ENCODE measurements at places on chromosomes 16 and 17. TPM values are rescaled to one million over a fixed set of nuclear protein-coding genes. Genes with fewer than 3 reads are reported as not detected.
A peak's percentile ranks its signal among the peaks of the same experiment; 100 is the strongest.

SLC26A11 gene
- 23.6 TPM for total RNA-seq

TSPAN10 gene
- total RNA-seq = 0.74 TPM

GFAP gene
- total RNA-seq = not detected

CFAP119 gene
- total RNA-seq = 11.7 TPM

NOD2 gene
- total RNA-seq = not detected

- DNase-seq = no peak
- no peaks in the 10 kb centered on the region for H3K36me3 ChIP-seq
- no peak overlapping the region for H3K27ac ChIP-seq
- peak overlapping the region; percentile 26 for H3K4me3 ChIP-seq
- H3K4me1 ChIP-seq = no peaks in the 10 kb centered on the region
These were observed 416 bp downstream of the RNF43 start for GRCh38 chr17:58416937-58417299.

DNA sequence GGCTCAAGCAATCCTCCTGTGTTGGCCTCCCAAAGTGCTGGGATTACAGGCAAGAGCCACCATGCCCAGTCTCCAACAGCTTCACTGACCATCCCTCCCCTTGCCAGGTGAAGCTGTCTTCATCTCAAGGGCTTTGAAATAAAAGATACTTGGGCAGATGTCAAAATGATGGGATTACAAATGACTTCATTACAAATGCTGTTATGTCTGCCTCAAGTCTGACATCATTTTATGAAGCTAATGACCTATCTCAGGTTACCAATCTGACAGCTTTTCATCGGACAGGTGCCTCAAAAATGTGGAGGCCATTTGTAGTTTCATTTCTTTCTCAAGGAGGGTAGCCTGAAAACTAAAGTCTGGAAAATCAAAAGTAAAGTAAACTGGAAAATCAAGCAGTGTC is 323.7 kb upstream of the TBX2 start:
- H3K27ac ChIP-seq = no peak overlapping the region
- H3K36me3 ChIP-seq = no peaks in the 10 kb centered on the region
- no peak overlapping the region for H3K4me3 ChIP-seq
- H3K4me1 ChIP-seq = no peaks in the 10 kb centered on the region

DNA sequence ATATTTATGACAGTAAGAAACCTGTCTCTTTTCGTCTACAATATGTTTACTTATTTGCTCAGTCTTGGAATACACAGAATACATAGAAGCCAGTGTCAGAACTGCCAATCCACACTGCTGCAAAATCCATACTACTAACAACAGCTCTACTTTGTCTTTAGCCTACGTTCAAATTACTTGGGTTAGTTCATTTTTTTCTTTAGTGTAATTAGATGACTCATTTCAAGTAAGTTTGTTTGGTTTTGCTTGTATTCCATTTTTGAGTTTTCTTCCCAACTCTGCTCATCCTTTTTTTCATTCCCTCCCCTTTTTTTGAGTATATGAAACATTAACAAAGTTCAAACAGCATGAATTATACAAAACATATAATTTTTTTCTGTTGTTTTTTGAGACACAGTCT is 16.9 kb downstream of the CMC2 start:
- no peaks in the 10 kb centered on the region for H3K27me3 ChIP-seq
- H3K27ac ChIP-seq = no peak overlapping the region
- H3K36me3 ChIP-seq = no peaks in the 10 kb centered on the region

DNA sequence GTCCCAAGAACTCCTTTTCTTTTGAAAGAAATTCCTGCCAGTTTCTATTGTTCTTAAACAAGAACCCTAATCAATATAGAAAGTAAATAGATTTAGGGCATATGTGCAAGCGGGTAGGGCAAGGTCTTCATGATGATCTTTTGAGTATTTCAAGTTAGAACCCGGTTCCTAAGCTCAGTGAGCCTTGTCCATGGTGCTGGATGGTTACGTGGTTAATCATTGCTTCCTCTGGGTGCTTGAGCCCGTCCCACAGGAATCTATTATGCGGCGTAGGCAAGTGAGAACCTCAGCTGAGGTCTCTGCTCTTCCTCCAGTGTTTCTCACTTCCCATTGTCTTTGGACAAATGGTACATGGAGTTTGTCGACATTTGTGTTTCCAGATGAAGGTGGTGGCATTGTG is 580.8 kb upstream of the EEF2KMT start:
- no peak overlapping the region for H3K27ac ChIP-seq
- no peaks in the 10 kb centered on the region for H3K36me3 ChIP-seq
- no peaks in the 10 kb centered on the region for H3K4me1 ChIP-seq
- DNase-seq = peak; percentile 57
- H3K4me3 ChIP-seq = no peak overlapping the region
- H3K27me3 ChIP-seq = no peaks in the 10 kb centered on the region

DNA sequence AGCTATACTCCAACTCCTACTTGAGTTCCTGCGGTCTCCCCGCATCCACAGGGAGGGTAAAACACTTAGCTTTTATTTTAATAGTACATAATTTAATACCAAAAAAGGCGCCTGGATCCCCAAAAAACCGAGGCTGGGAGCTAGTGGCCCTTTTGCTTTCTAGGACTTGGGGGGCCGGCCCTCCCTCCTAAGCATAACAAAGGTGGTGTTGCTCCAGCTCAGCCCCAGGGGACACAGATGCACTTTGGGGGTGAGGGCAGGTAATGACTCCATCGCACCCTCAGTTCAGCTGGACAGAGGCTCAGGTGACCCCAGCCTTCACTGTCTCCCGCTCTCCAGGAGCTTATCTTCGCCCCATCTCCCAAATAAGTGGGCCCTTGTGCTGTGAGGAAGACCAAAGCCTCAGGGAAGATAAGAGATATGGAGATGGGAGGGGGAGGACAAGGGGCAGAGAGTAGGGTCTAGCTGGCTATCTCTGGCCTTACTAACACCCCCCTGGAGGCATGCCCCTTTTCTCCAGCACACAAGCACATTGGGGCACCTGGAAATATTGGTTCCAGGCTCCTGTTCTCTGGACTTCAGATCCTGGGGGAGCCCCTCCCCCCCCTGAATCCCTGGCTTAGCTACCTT is 2.8 kb upstream of the NHERF1 start:
- no peaks in the 10 kb centered on the region for H3K36me3 ChIP-seq
- H3K27me3 ChIP-seq = no peaks in the 10 kb centered on the region
- H3K4me3 ChIP-seq = no peak overlapping the region
- DNase-seq = no peak
- H3K27ac ChIP-seq = no peak overlapping the region

DNA sequence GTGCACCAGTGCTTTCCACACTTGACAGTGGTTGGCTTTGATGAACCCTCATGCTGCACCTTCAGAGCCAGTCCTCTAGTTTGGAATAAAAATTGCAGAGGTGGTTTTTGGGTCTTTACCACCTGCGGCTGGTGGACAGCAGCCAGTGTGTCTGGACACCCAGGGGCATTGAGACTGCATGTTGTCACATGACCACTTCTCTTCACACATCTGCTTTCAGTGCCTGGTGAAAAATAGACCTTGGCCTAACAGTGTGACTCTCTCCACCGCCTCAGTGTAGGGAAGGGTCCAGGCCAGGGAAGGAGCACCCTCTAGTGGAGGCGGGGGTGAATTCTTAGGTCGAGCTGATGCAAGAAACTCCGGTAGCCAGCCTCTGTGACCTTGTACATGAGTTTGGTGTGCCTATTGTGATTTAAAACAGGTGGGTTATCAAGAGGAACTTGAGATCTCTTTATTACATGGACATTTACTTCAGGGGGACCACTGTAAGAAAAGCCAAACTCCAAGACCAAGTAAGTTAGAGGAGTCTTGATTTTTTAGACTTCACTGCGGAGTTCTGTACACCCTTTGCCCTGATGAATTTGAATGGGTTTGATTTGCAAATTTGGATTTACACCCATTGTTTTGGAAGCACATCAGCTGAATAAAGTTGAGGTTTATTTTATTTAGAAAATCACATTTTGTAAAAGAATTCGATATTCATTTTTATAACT is 17.9 kb downstream of the GOSR2 start:
- H3K27me3 ChIP-seq = no peaks in the 10 kb centered on the region
- H3K27ac ChIP-seq = peak overlapping the region; percentile 23
- peaks cover 7% of the 10 kb centered on the region for H3K4me1 ChIP-seq
- H3K4me3 ChIP-seq = no peak overlapping the region
- no peaks in the 10 kb centered on the region for H3K36me3 ChIP-seq

DNA sequence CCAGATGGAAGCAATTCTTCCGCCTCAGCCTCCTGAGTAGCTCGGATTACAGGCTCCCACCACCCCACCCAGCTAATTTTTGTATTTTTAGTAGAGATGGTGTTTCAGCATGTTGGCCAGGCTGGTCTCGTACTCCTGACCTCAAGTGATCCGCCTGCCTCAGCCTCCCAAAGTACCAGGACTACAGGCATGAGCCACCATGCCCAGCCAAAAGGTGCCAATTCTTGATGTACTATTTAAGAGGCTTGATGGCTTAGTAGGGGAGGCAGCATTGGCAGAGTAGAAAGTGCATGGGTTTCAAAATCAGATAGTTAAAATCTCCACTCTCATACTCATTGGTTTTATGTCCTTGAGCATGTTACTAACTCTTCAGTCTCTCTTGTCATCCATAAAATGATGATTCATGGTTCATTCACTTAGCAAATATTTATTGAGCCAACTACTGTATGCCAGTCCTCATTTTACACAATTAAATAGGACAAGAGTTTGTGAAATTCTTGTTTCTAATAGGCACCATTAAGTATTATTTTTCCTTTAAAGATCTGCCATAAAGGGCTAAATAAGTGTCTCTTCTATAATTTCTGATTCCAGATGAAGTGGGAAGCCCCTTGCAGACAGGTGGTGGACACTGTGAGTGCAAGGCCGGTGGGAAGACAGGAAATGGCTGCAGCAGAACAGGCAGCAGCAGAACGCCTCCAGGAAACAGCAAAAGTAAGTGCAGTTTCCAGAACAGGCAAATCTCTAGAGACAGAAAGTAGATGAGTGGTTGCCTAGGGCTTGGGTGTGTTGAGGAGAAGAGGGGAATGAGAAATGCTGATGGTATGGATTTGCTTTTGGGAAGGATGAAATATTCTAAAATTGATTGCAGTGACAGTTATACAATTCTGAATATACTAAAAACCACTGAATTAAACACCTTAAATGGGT is 8.2 kb upstream of the RPL27 start:
- H3K4me3 ChIP-seq = no peak overlapping the region
- DNase-seq = no peak
- H3K36me3 ChIP-seq = peaks cover 16% of the 10 kb centered on the region
- no peaks in the 10 kb centered on the region for H3K4me1 ChIP-seq
- no peaks in the 10 kb centered on the region for H3K27me3 ChIP-seq

- H3K27me3 ChIP-seq = no peaks in the 10 kb centered on the region
- no peak overlapping the region for H3K27ac ChIP-seq
- peaks cover 20% of the 10 kb centered on the region for H3K4me1 ChIP-seq
- peaks cover 71% of the 10 kb centered on the region for H3K36me3 ChIP-seq
- H3K4me3 ChIP-seq = no peak overlapping the region
- peak; percentile 74 for DNase-seq
These were observed 119.6 kb downstream of the CDH11 start for GRCh38 chr16:65002265-65002664.

- no peak overlapping the region for H3K27ac ChIP-seq
- H3K27me3 ChIP-seq = no peaks in the 10 kb centered on the region
- DNase-seq = no peak
- no peaks in the 10 kb centered on the region for H3K4me1 ChIP-seq
These were observed 68.5 kb downstream of the C16orf95 start for GRCh38 chr16:87248714-87249113.

DNA sequence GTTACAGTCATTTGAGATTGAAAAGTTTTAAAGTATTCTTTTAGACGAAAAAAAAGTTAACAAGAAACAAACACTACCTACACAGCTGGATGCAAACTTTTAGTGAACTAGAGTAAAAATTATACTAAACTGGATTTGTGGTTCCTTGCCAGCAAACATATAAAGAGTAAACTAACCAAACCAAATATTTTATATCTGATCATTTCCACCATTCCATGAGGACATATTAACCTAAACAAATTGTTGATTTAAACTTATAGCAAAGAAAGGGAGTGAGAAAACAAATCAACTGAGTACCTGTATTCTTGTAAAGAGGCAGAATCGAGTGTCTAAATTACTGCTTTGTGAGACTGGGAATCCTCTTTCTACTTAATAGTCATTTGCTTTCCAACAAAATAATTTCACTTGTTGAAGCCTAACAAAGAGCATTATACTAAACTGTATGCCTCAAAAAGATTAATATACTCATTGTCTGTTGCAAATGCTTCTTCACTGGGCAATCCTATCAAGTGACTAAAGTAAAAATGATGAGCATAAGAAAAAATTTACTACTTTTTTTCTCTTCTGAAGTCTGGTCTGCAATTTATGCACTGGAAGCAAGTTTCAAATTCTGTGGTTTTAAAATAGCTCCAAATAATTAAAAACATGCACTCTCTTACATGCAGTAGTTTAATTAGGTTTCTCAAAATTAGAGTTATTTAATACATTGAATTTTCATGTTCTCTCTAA is 37.5 kb downstream of the AKAP10 start:
- no peak overlapping the region for H3K27ac ChIP-seq
- no peaks in the 10 kb centered on the region for H3K27me3 ChIP-seq
- H3K4me1 ChIP-seq = peaks cover 8% of the 10 kb centered on the region
- H3K36me3 ChIP-seq = peaks cover 41% of the 10 kb centered on the region
- DNase-seq = no peak
- no peak overlapping the region for H3K4me3 ChIP-seq
